ENCODE measurements at places on chromosomes 4 and X.

DNA sequence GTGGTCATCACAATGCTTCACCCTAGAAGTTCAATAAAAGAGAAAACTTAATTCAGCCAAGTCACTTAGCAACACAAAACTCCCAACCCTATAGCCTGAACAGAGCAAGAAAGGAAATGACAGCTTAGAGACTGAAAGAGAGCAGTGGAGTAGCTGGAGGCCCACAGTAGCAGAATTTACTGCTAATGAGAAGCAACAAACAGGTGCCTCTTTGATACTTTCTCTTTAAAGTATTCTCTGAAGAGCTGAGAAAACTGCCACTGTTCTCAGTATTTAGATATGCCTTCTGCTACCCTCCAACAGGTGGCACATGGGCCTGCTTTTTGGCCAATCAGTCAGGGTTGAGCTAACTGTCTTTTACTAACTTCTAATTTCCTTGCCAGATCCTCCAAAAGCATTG, 240.0 kb downstream of the GPC3 start:
- DNase-seq: no peak

DNA sequence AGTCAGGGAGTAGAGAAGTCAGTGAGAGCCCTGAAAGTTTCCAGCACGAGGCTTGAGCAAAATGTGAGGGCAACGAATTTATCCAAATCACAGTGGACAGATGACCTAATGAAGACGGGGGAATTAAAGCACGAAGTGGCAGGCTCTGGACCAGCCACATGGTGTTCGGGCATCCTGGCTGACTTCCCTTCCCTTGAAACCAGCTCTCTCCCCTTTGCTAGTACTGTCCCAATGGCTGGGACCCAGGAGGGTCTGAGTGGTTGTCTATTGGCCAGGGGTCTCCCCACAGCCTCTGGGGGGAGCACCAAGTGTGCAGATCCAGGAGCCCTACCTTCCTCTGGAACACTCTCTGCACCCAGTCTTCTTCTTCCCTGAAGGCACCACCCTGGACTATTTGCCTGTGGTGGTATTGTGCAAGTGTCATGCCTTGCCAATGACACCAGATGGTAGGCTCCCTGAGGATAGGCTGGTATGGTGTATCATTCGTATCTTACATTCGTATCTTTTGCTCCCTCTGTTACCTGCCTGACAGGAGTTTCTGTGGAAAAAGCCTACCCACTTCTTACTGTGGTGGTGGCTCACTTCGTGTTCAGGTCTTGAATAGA, 2.1 kb downstream of the APLN start:
- no peak for DNase-seq

- no peak for DNase-seq
Observed at GRCh38 chr4:78244705-78245485, 187.8 kb downstream of the FRAS1 start.

DNA sequence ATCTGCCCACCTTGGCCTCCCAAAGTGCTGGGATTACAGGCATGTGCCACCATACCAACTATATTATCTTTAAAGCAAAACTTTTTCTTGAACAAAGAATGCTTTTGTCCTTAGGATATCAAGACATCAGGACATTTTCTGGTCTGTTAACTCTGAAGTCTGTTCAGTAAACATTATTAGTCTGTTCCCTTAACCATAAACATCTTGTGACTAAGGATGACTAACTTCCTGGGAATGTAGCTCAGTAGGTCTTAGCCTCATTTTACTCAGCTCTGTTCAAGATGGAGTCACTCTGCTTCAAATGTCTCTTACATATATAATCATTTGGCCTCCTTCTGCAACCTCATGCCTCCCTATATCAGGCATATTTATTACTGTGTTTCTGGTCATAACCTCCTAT, 122.9 kb downstream of the UBE2NL start:
- no peak for DNase-seq

DNA sequence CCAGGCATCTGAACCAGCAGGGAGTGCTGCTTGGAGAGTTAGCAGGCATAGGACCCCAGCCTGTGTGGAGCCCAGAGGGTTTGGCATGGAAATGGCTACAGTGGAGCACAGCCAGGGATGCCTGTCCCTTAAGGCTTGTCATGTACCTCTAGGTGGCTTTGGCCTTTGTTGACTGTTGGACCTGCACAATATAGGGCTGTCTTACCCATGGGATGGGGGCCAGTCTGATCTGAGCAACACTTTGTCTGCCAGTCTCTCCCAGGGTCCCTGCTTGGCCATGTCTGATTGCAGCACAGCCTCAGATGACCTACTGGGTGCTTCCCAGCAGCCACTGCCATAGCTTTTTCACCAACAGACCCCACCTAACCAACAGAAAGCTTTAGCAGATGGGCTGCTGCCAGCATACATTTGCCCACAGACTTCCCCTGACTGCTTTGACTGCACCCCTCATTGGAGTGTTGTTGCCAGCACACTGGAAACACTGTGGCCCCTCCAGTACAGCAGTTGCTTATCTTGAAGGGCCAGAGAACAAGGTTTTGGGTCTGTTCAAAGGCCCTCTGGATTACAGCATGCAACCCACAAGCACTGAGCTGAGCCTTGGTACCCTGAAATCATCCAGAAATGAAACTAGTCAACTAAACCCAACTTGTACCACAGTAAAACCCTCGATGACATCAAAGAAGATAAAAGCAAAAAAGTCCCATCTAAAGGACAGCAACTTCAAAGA, 22.1 kb downstream of the ANAPC10 start:
- no peak for DNase-seq

GRCh38 chrX:56248492-56248891, 16.3 kb downstream of the KLF8 start:
- DNase-seq: no peak

DNA sequence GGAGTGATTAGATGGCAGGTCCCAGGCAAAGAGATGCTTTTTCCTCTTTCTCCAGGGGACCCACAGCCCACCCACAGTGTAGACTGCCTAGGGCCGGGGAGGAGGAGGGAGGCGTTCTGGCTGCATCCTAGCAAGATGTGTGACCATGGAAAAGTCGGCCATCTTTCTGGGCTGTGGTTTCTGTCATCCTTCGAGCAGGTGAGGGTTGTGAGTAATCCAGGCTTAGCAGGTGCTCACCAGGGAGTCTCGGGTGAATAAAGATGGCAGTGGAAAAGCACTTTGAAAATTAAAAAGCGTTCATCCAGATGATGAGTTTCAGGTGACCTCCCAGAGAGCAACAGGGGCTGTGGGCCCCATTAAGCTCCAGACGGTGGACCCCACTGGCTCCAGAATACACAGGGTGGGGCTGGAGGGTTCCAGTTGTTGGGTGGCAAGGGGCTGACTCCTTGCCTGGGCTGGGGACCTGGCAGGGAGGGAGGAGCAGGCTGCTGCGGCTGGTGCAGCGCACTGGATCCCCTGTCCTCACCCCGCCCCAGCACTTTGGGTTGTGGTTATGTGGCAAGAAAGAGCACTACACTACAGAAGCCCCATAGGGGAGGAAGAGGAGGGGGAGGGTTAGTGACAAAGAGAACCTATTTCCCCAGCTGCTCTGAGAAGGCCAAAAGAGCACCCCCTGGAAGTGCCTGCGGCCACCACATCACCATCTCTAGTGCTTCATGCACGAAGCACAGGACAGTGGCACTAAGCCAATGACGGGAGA, 23.7 kb downstream of the ELF4 start:
- no peak for DNase-seq

- no peak for DNase-seq
Observed at GRCh38 chr4:82623121-82623683, 61.4 kb upstream of the TMEM150C start.

DNA sequence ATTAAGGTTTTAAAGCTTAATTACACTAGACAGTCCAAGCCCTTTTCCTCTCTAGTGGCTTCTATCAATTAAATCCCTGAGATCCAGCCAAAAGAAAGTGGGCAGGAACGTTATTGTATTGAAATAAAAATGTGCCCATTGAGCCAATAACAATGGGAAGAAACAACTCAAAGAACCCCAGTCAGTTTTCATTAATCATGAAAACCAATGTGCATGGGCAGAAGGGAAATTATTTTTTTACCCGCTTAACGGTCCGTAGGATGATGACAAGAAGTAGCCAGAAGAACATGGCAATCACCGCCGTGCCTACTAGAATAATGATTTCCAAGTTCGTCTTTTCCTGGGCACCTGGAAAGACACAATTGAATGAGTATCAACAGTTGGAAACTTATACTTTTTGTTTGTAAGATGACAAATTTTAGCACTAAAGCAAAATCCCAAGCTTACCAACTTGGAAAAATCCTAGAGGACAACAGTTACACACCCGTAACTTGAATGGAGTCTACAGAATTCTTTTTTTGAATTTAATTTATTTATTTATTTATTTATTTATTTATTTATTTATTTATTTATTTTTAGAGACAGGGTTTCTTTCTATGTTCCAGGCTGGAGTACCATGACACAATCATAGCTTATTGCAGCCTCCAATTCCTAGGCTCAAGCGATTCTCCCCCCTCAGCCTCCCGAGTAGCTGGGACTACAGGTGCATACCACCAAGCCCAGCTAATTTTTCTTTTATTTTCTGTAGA, 26.8 kb downstream of the KDR start:
- DNase-seq: no peak

DNA sequence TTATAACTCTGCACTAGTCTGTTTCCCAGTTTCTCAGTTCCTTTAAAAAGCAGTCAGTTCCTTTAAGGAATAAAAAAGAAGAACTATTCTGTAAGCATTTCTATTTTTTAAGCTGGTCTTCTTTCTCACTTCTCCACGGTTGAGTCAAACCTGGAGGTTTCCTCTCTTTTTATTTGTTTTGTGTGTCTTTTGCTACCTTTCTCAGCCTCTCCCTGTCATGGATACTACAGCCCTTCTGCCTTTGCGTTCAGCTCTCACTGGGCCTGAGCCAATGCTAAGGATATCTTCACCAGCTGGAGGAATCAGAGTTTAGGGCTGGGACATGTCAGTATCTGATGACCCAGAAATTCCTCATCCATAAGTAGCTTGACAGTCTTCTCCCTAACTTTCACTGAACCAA, 49.7 kb upstream of the PRKX start:
- DNase-seq: no peak

- DNase-seq: no peak
Observed at GRCh38 chr4:56803471-56803870, 18.0 kb downstream of the SPINK2 start.

GRCh38 chrX:15911734-15912550, 57.3 kb upstream of the AP1S2 start:
- DNase-seq: no peak

DNA sequence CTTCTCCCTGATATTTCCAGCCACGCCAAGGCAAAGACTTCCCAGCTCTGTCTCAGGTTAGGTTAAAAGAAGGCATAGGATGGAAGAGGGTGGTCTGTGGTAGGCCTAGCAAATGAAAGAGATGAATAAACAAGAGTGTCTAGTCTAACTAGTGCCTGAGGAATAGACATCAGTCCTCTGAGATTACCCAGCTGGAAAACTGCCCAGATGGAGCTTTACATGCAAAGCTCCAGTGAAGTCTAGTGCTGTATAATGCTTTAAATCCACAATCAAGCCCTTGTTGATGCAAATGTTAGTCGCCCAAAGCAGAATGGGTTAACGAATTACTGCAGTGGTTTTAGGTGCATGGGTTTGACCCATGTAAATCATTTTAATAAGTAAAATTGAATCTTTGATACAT, 24.8 kb upstream of the GUCY1B1 start:
- DNase-seq: no peak

Measured in Right ventricle myocardium inferior (tissue), 1 donor.